Stimulated activated CD4-positive, alpha-beta T cell treated with anti-CD3 and anti-CD28 coated beads, Interleukin-15, amount 100 ng/mL, for 24 hours (primary cell): ENCODE measurements at places on chromosomes 5 and 9.

GRCh38 chr9:105757496-105758251, 63.3 kb downstream of the TMEM38B start:
- no peak for DNase-seq

DNA sequence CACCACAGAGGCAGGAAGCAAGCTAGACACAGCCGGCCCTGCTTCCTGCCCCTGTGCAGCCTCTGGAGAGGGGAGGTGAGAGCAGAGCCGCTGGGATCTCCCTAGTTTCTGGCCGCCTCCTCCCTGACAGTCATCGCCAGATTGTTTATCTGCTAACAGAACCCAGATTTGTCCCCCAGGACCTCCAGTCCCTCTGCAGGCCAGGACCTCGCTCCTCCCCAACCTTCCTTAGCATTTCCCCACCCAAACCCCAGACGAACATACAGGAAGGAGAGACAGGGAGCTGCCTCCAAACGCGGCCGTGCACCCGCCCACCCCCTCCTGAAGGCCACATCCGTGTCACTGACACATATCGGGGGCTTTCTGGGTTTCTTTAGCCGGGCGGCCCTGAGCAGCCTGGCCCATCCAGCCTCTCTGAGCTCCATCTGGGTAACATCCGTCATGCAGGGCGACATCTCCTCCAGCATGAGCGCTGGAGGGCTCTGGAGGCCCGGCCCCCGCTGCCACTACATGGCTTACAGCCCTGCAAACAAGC, 47.5 kb downstream of the DBH start:
- peak; percentile 64 for DNase-seq

DNA sequence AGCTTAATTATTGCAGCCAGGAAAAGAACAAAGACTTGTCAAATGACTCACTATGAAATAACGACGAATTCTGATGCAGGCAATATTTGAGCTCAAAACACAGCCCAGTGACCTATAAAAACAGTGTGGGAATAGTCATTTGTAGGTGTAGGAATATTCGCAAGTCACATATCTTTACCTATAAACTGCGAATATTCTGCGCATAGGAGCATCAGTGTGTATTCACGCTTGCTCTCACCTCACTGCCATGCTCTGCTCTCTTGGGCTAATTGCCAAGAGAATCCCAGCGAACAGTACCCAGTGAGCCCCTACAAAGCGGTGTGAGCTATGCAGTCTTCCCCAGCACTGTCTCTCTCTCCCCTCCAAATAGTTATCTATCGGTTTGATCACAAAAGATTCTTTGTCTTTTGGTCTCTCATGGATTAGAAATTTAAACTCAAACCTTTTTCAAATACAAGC, 74.2 kb downstream of the ST8SIA4 start:
- DNase-seq, result no peak

DNA sequence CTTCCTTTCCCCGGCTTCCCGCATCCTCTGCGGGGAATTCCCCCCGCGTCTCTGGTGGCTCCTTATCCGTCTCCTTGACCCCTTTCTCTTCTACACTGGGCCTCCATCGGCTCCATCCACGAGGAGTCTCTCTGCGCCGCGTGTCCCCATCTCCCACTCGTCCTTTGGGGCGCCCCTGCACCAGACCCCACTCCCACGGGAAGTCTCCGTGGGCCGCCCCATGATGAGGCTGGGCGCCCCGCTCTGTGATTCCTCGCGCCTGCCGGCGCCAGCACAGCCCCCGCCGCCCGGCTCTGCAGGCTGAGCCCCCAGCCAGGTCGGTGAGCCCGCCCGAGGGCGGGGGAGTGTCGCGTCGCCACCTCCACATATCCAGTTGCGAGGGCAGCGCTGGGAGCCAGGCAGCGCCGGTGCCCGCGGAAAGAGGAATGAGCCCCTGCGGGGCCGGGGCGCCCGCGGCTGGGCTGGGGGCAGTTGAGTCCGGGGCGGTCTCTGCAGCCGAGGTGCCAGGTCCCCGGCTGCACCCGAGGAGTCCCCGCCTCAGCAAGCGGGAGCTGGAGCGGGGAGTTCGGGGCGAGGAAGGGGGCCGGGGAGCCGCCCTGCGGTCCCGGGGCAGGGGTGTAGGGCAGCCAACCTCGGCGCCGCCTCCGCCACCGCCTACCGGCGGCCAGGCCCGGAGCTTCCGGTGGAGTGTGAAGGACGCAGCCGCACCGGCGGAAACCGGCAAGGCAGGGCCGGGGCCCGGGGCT, 2.1 kb upstream of the TRAF1 start:
- DNase-seq, result peak; percentile 81

DNA sequence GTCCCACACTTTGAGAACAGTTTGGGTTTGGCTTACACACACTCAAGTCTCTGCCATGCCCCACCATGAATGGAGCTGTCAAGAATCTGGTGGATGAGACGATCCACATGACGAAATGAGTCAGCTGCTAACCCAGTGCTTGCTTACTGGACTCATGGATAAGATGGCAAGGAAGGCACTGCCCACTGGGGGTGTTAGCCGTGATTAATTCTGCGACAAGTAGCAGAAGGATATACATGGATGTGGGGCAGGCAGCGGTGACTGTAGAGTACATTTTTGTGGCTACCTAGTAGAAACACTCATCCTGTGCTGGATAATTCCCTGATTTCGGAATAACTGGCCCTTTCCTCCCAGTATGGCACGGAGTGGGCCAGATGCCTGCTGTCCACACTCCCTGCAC, 77.5 kb downstream of the SPATA31C2 start:
- no peak for DNase-seq

GRCh38 chr5:11062397-11062796, 301.4 kb upstream of the DAP start:
- DNase-seq, result no peak

DNA sequence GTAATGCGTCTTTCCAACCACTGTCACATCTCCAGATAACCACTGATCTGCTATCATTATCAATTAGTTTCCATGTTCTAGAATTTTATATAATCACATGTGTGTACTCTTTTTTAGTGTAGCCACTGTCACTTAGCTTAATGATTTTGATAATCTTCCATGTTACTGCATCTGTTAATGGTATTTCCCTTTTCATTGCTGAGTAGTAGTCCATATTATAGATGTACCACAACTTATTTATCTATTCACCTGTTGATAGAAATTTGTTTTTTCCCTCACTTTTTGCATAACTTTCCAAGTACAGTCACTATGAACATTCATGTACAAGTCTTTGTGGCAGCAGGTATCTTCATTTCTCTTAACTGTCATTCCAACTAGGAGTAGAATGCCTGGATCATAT, 30.3 kb upstream of the RPS23 start:
- no peak for DNase-seq

- DNase-seq, result peak; percentile 14
Observed at GRCh38 chr9:77751341-77752091, 103.4 kb upstream of the GNA14 start.

DNA sequence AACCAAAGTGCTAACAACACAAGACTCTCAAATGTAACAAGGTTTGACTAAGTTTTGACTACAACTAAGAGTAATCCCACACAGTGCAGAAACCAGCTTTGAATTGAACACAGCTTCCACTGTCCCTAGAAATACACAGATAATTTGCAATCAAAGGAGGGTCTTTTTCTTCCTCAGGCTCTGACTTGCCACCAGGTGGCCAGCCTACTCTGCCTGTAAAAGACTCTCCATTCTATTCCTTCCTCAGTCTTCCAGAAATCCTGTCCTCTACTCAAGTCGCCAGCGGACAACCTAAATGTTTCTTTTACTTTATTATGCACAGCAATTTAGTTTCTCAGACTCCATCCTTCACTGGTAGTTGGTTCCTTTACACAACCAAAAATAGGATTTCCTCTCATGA, 32.2 kb upstream of the MCTP1 start:
- DNase-seq, result no peak

DNA sequence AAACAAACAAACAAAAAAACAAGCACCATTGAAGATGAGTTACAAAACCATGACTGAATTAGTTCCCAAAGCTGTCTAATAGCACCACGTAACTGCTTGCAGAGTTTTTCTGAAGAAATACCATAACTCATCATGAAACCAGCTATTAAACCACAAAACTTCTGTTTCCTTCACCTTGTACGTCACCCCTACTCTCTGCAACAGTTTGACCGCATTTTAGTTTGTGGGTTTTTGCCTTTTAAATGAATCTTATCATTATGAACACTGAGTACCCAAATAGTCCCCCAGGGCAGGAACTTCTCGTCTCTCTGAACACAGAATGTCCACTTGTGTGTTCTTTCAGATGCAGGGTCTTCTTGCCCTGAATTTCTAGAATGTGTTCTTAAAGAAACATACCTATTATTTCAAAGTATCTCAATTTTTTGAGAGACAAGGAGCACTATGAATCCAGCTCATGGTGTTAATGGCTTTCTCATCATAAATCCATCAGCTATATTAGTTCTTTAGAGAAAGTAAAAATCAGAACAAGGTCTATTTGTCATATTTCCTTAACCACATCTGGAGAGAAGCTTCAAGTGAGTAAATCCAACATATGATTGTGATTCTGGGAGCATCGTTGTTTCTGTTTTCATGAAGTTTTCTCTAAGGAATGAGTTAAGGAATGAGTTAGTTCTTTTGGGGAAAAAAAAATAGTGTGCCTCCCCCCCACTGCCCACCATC, 210.6 kb downstream of the AUH start:
- DNase-seq, result peak; percentile 51

DNA sequence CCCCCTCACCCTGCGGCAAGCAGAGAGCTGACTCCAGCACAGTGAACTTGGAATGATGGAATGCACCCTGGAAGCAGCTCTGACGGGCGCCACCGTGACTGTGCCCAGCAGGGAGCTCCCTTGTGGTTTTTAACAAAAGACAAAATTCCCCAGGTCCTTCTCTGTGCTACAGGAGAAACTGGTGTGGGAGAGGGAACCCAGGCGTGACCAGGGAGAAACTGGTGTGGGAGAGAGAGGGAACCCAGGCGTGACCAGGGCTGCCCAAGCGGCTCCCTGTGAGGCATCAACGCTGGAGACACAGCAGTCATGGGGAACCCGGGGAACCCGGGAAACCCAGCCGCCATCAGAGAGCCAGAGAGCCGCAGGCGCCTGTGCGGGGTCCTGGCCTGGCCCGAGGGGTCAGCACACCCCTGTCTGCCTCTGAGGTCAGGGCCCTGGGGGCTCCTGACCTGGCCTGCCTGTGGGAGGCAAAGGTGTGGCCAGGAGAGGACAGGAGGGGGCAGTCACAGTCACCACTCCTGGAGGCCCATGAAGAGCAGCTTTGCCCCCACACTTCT, 3.1 kb upstream of the AHRR start:
- DNase-seq, result no peak

- DNase-seq, result peak; percentile 56
Observed at GRCh38 chr5:140351609-140352334, 5.4 kb upstream of the HBEGF start.

DNA sequence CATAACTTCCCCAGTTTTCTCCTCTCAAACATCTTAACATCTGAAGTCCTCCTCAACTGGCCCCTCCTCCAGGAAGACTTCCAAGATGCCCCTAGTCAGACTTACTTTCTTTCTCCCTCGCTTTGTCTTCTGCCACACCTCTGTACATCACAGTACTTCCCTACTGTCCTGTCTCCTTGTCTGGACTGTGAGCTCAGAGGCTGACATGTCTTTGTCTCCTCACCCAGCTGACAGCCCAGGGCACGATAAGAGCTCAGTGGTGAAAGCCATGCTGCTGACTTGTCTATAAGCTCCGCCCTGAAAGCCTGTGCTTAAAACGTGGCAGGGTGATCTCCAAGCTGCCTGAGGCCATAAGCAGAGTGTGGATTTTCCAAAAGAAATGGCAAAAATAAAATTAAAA, 33.0 kb upstream of the SLC25A51 start:
- DNase-seq, result no peak

DNA sequence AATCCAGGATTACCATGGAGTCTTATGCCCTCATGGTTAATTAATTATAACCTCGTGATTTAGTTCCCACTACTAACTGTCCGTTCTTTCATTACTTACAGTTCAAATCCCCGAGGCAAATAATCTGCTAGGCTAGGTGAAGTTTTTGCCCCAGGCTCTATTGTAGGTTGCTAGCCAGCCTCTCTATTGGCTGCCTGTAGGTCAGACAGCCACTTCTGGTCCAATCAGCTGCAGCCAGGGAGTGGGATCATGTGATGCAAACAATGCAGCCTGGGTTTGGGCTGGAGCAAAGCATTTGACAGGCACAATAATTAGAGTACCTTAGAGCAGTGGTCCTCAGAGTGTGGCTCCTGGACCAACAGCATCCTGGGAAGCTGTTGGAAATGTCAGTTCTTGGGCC, 17.7 kb downstream of the TMEM252 start:
- no peak for DNase-seq

GRCh38 chr5:111262153-111262552, 38.0 kb downstream of the CAMK4 start:
- DNase-seq, result no peak

GRCh38 chr9:104301755-104302154, 202.3 kb upstream of the OR13F1 start:
- no peak for DNase-seq

- no peak for DNase-seq
Observed at GRCh38 chr5:107512029-107512428, 158.7 kb downstream of the EFNA5 start.

DNA sequence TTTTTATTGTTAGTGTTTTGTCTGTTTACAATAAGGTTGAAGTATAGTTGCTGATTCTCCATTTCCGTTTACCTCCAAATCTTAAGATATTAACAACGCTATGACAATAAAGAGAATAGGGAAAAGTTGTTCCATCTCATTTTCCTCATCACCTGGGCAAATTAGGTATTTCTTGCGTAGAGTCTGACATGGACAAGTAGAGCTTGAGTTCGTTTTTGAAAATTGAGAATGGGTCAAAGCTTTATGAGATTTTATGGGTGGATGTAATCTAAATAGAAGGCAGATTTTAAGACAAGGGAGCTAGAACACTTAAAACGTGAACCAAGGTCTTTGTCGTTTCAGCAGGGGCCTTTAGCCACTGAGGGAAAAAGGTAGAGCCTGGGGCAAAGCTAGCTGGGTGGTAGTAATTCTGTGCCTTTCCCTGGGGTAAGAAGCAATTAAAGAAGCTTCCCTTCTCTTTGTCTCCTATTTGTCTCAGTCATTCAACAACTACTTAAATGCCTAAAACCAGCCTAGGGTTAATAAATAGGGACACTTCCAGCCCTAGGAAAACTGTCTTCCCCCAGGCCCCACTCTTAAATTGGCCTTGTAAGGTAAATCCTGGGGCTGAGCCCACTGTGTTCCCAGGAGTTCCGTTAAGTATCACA, 551 bp upstream of the CAAP1 start:
- DNase-seq, result no peak

DNA sequence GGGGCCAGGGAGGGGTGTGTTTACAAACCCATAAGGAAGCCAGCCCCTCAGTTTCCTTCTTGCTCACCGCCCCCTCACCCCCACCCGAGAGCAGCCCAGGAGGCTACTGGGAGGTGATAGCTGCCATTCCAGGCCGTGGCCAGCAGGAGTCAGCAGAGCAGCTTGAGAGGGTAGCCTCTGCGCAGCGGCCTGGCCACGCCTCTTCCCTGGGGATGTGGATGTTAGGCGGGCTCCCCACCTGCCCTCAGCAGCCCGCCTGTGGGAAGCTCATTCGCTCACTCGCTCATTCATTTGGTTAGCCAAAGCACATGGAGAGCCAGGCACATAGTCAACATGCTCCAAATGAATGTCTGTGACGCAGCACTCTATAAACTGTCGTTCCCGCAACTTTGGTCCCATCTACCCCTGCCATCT, 6.1 kb upstream of the DPM2 start:
- peak; percentile 91 for DNase-seq
